ENCODE measurements at places on chromosomes 3 and 15.

DNA sequence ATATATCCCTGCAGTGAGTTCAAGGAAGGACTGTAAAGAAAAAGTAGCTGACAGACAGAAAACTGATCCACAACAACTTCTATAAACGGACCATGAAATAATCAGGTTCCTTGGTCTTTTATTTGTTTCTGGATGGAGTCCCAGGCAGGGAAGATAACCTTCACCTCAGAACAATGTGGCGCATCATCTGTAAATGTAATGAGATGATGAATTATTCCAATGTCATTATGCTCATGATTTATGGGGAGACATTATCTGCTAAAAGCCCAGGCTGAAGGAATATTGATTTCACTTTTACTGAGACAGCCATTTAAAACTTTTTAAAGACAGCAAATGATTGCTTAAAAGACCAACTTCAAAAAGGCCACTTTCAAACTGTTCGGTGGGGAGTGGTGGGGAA, 354.9 kb upstream of the ADAMTS9 start:
- DNase-seq, result no peak

- peak; percentile 81 for DNase-seq
Measured at GRCh38 chr3:143975554-143976152, 4.0 kb downstream of the DIPK2A start.

DNA sequence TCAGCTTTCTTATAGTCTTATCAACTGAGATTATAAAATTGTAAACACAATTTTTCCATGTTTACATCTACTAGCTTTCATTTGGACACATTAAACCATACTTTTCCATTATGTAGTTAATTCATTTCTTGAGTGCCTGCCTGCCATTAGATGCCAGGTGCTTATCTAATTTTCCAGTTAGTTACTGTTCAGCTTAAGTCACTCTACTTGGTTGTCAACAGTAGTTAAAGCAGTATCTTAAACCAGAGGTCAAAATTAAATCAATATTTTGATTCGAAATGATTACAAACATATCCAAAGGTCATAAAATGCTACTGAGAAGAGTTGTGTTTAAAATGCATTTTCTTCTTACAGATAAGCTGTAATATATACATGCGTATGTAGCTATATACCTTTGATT, 56.2 kb upstream of the UBP1 start:
- no peak for DNase-seq

DNA sequence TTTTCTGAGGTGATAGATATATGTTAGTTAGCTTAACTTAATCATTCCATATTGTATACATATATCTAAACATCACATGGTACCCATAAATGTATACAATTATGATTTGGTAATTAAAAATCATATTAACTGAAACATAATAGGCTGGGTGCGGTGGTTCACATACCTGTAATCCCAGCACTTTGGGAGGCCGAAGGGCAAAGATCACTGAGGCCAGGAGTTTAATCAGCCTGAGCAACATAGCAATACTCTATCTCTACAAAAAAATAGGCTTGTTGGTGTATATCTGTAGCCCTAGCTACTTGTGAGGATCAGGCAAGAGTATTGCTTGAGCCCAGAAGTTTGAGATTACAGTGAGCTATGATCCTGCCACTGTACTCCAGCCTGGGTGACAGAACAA, 20.9 kb downstream of the RAB7A start:
- no peak for DNase-seq

DNA sequence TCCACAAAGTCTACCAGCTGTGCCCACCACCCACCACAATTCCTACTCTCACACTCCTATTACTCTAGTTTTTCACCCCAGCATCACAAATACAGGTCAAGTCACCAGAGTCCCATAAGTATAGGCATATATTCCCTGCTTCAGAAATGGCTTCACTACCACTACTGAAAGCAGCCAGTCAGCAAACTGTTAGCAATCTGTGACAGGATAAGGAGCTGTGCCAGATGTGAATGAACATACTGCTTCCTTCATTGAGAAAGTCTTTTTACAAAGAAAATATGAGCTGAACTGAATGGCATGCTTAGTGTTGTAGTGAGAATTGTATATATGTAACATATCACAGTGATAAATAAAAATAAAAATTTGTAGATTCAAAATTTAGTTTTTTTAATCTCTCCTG, 76.8 kb downstream of the C3orf85 start:
- DNase-seq, result no peak

- DNase-seq, result peak; percentile 43
Measured at GRCh38 chr3:12557473-12558100, 700 bp downstream of the MKRN2 start.

GRCh38 chr15:69669446-69669845, 216.8 kb downstream of the RPLP1 start:
- no peak for DNase-seq

DNA sequence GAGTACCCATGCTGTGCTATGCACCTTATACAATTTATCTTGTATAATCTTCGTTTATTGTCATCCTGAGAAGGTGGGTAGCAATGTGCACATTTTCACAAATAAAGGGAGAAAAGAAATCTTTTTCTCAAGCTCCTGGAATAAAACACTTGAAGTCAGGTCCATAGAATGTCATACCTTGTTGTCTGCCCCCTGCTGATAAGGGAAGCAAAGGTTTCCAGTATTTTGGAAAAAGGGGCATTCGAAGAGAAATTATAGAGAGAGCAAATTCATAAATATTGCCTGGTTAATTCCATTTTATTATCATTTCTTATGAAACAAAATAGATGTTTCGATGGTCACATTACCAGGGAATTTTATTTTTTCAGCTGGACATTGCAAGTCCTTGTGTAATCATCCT, 277.8 kb downstream of the RAP2B start:
- DNase-seq, result no peak

- peak; percentile 75 for DNase-seq
Measured at GRCh38 chr3:45547764-45548680, 46.5 kb upstream of the LIMD1 start.

DNA sequence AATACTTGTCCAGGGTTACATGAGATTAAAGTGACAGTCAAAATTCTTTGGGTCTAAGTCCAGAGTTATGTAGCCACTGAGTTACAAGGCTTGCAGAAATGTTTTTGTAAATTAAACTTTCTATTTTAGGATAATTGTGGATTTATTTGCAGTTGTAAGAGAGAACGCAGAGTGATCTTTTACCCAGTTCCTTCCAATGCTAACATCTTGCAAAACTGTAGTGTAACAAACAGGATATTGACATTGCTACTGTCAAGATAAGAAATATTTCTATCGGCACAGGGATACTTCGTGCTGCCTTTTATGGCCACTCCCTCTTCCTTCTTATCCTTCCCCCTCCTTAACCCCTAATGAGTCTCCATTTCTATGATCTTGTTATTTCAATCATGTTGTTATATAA, 1022.9 kb downstream of the MCTP2 start:
- DNase-seq, result no peak
